ENCODE measurements at places on chromosomes 3 and 15.
A peak's percentile ranks its signal among the peaks of the same experiment; 100 is the strongest.

DNA sequence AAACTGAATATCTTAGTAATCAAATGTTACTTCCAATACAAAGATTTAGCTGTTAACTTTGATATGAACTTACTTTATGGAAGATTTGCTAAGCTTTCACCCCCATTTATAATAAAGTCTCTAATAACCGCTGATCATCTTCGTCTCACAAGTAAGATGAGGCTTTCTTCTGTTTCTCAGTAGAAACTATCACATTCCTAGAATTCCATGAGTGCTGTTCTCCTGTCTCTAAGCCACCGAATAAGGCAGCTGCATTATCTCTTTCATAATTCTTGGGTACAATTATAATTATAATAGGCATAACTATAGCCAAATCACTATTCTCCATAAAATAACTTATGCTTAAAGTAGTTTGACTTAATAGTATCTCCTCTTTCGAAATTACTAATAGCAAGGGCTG is 18.3 kb upstream of the SETMAR start:
- H3K4me1 ChIP-seq = no peaks in the 10 kb centered on the region
- no peaks in the 10 kb centered on the region for H3K36me3 ChIP-seq
- H3K27me3 ChIP-seq = no peaks in the 10 kb centered on the region

GRCh38 chr15:44157679-44158078 is 37.4 kb downstream of the FRMD5 start:
- DNase-seq = no peak
- H3K4me3 ChIP-seq = no peak overlapping the region
- H3K36me3 ChIP-seq = no peaks in the 10 kb centered on the region
- no peaks in the 10 kb centered on the region for H3K4me1 ChIP-seq

GRCh38 chr15:90203922-90204321 is 2.8 kb downstream of the SEMA4B start:
- no peak for DNase-seq
- no peaks in the 10 kb centered on the region for H3K36me3 ChIP-seq
- H3K4me3 ChIP-seq = no peak overlapping the region
- peaks cover 24% of the 10 kb centered on the region for H3K4me1 ChIP-seq
- no peaks in the 10 kb centered on the region for H3K27me3 ChIP-seq

- no peaks in the 10 kb centered on the region for H3K36me3 ChIP-seq
- no peak for DNase-seq
- no peak overlapping the region for H3K27ac ChIP-seq
- H3K4me1 ChIP-seq = no peaks in the 10 kb centered on the region
- H3K27me3 ChIP-seq = no peaks in the 10 kb centered on the region
- H3K4me3 ChIP-seq = no peak overlapping the region
Observed at GRCh38 chr3:85725809-85726208, 767.0 kb downstream of the CADM2 start.

DNA sequence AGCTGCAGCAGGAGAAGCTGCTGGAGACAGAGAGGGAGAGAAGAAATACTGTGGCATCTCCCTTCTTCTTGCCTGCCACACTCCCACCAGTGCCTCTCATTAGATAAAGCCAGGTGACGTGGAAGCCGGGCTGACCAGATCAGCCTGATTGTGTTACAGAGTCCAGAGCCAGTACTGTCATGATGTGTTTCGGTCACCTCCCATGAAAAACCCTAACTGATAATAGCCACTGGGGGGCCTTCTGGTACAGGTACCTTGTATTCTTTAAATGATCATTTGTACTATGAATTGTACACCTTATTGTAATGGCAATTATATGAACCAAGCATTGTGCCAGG is 125.8 kb upstream of the TMEM108 start:
- H3K27ac ChIP-seq = no peak overlapping the region
- no peaks in the 10 kb centered on the region for H3K27me3 ChIP-seq
- no peaks in the 10 kb centered on the region for H3K4me1 ChIP-seq
- no peak for DNase-seq
- no peaks in the 10 kb centered on the region for H3K36me3 ChIP-seq

GRCh38 chr15:84715441-84716035 is 401 bp downstream of the SEC11A start:
- no peak for DNase-seq
- H3K27me3 ChIP-seq = no peaks in the 10 kb centered on the region
- H3K4me3 ChIP-seq = peak overlapping the region; percentile 99

- H3K27me3 ChIP-seq = no peaks in the 10 kb centered on the region
- no peaks in the 10 kb centered on the region for H3K4me1 ChIP-seq
- H3K4me3 ChIP-seq = no peak overlapping the region
Observed at GRCh38 chr3:193899001-193899400, 236.9 kb upstream of the HES1 start.

- DNase-seq = no peak
- H3K4me1 ChIP-seq = peaks cover 8% of the 10 kb centered on the region
- peaks cover 59% of the 10 kb centered on the region for H3K27me3 ChIP-seq
- H3K27ac ChIP-seq = no peak overlapping the region
- peak overlapping the region; percentile 12 for H3K4me3 ChIP-seq
Observed at GRCh38 chr15:52789601-52790168, 451 bp downstream of the ONECUT1 start.

Data from CD8-positive, alpha-beta memory T cell (primary cell).